Left lobe of liver (tissue), 2 donors: ENCODE measurements at places on chromosomes 7 and 10. TPM values are rescaled to one million over a fixed set of nuclear protein-coding genes. Genes with fewer than 3 reads are reported as not detected.

GRCh38 chr10:3400348-3400747 lies 227.8 kb upstream of the PITRM1 start:
- no peak for DNase-seq

GRCh38 chr7:158112571-158113320 lies 474.9 kb downstream of the PTPRN2 start:
- DNase-seq, result peak; percentile 23

- no peak for DNase-seq
Observed at GRCh38 chr7:7834761-7835160, 116.4 kb upstream of the RPA3 start.

CYP2C9 gene
- total RNA-seq, result 1,611 TPM

DNA sequence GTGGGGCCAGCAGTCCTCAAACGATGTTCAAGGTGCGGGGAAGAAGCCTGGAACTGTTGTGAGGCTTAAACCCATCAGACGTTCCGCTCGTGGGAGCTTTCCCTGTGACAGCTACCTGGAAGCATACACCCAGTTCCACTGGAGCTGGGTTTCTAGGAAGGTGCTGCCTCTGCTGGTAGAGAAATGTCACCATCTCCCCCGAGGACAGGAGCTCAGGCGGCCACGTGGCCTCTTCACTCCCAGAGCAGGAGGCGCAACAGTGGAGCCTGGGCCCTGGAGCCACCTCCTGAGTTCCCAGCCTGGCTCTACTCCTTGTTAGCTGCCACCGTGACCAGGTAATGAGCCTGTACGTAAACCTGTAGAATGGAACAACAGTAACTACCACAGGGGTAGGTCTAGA lies 156.1 kb downstream of the ADARB2 start:
- no peak for DNase-seq

DNA sequence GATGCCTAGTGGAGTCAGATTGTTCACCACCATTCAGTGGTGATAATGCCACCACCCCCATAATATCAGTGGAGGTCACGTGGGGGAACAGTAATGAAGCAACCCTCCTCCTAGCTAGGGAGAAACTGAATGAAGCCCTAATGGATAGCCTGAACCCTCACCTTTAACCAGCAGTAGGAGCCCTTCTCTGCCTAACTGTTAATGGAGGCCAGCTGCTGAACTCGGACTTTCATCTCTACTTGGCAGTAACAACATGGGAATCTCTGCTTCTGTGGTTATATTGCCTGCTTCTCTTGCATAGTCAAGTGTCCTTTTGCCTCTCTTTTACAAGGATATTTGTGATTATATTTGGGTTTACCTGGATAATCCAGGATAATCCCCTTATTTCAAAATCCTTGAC lies 1097.9 kb downstream of the REEP3 start:
- DNase-seq, result no peak

DNA sequence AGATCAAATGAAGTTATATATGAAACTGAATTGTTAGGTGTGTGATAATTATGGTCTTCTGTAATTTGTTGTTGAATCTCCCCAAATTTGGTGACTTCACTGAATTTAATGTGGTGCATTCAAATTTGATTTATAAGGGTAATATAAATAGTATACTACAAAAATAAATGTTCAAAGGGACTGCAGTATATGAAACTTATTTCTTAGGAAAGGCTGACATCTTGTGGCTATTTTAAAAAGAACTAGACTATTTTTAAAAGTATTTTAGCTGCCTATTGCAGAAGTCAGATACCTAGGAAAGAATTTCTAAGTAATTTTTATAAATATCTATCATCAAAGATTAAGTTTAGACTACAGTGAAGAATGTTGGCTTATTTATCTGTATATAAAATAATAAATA lies 36.6 kb downstream of the ATRNL1 start:
- no peak for DNase-seq

- no peak for DNase-seq
Observed at GRCh38 chr10:130782467-130782866, 529.1 kb downstream of the TCERG1L start.

GRCh38 chr7:12090757-12091221 lies 120.3 kb upstream of the TMEM106B start:
- no peak for DNase-seq

- DNase-seq, result no peak
Observed at GRCh38 chr10:107415446-107415845, 250.9 kb upstream of the SORCS1 start.

COL1A2 gene
- total RNA-seq, result 11.8 TPM

ENTPD1 gene
- 1.9 TPM for total RNA-seq
